ENCODE measurements at places on chromosomes 4 and X.

DNA sequence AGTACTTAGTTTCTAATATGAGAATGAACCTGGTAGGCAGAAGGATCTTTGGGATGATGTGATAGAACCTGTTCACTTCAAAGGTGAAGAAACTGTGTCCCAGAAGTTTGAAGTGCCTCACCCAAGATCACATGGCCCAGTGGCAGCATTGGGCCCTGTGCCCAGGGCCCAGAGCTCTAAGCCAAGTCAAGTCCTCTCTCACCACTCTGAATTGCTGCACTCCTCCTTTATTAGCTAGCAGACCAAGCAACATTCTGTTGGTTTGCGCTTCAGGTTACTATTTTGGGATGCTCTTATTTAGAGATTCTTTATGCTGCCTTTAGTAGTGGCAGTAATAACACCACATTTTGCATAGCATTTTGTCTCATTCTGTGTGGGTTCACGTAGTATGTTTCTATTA, 82.7 kb downstream of the PARM1 start:
- no peak overlapping the region for H3K27ac ChIP-seq
- H3K4me3 ChIP-seq, result no peak overlapping the region

DNA sequence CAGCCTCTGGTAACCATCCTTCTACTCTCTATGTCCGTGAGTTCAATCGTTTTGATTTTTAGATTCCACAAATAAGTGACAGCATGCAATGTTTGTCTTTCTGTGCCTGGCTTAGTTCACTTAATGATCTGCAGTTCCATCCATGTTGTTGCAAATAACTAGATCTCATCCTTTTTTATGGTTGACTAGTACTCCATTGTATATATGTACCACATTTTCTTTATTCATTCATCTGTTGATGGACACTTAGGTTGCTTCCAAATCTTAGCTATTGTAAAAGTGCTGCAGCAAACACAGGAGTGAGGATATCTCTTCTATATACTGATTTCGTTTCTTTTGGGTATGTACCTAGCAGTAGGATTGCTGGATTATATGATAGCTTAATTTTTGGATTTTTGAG, 140.9 kb downstream of the MID1 start:
- no peak overlapping the region for H3K27ac ChIP-seq
- no peaks in the 10 kb centered on the region for H3K36me3 ChIP-seq
- no peak overlapping the region for H3K4me3 ChIP-seq
- H3K27me3 ChIP-seq, result no peaks in the 10 kb centered on the region

GRCh38 chr4:123315617-123316016, 81.0 kb upstream of the SPRY1 start:
- H3K27me3 ChIP-seq, result no peaks in the 10 kb centered on the region
- H3K4me3 ChIP-seq, result no peak overlapping the region
- H3K4me1 ChIP-seq, result no peaks in the 10 kb centered on the region

DNA sequence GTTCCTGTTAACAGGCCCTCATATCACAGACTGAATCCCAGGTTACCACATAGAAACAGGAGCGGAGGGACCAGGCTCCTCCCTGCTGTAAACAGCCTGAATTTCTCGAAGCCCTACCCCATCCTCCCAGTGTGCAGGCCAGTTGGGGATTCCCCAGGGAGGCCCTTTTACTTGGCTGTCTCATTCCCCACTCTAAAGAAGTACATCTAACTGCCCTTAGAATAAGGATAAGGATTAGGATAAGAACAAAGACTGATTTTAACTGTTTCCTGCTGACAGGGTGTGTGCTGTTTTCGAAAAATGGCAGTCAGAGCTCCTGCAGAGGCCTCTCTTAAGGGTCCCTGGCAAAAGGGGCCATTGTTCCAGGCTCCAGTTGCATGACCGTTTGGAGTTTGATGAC, 133.7 kb downstream of the PAPSS1 start:
- no peaks in the 10 kb centered on the region for H3K4me1 ChIP-seq
- no peak for DNase-seq
- H3K27me3 ChIP-seq, result no peaks in the 10 kb centered on the region
- no peaks in the 10 kb centered on the region for H3K36me3 ChIP-seq
